ENCODE measurements at places on chromosomes 16 and 17.
A peak's percentile ranks its signal among the peaks of the same experiment; 100 is the strongest.

DNA sequence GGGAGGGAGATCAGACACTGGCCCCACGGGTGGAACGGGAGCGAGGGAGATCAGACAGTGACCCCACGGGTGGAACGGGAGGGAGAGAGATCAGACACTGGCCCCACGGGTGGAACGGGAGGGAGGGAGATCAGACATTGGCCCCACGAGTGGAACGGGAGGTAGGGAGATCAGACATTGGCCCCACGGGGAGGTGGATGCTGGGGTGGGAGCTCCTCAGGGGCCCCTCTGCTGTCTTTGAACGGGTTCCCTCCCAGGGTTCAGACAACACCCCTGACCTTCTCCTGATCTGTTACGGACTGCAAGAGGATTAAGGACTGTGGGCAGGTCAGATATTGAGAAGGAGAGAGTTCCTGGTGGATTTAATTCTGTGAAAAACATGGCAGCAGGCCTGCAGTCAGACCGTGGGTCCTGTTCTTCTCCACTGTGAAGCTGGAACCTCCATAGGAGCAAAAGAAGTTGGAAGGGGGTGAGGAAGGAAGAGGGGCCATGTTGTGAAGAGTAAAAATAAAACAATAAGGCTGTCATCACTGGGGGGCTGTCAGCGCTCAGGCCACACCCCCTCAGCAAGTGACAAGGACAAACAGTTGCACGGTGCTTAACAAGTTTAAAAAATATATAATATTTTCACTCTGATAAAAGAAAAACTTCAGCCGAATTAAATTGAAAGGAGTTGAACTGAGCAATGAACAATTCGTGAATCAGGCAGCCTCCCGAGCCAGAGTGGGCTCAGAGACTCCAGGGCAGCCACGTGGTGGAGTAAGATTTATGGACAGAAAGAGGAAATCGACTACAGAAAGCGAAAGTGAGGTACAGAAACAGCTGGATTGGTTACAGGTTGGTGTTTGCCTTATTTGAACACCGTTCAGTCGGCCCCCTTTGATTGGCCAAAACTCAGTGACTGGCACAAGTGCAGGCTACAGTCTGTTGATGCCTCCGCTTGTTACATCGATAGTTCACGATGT lies 348.7 kb upstream of the TNRC6C start:
- DNase-seq: peak; percentile 74

- DNase-seq: no peak
Observed at GRCh38 chr17:6347776-6348175, 87.1 kb downstream of the AIPL1 start.

GRCh38 chr16:1089822-1090619 lies 6.0 kb downstream of the C1QTNF8 start:
- no peak for DNase-seq

- no peak for DNase-seq
Observed at GRCh38 chr17:73947281-73947965, 256.1 kb upstream of the RPL38 start.

- DNase-seq: no peak
Observed at GRCh38 chr17:29709866-29710519, 87.3 kb upstream of the CORO6 start.

GRCh38 chr16:85463672-85464382 lies 149.3 kb upstream of the GSE1 start:
- DNase-seq: no peak

DNA sequence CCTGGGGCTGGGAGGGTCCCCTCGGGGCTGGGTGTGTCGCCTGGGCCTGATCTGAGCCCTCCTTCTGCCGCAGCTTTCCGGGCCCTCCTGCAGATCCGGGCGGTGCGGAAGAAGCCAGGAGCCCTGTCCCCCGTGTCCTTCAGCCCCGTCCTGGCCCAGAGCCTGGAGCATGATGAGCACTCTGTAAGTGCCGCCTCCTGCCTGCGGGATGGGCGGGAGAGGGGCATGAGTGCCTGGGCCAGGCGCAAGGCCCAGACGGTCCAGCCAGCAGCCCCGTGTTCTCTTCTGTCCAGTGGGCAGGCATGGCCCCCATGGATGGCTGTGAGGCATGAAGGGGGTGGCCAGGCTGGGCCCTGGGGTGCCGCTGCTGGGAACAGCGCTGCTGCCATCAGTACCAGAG lies 16.0 kb upstream of the NUDT16L1 start:
- DNase-seq: no peak

- DNase-seq: no peak
Observed at GRCh38 chr17:46118964-46119363, 74.3 kb downstream of the KANSL1 start.

DNA sequence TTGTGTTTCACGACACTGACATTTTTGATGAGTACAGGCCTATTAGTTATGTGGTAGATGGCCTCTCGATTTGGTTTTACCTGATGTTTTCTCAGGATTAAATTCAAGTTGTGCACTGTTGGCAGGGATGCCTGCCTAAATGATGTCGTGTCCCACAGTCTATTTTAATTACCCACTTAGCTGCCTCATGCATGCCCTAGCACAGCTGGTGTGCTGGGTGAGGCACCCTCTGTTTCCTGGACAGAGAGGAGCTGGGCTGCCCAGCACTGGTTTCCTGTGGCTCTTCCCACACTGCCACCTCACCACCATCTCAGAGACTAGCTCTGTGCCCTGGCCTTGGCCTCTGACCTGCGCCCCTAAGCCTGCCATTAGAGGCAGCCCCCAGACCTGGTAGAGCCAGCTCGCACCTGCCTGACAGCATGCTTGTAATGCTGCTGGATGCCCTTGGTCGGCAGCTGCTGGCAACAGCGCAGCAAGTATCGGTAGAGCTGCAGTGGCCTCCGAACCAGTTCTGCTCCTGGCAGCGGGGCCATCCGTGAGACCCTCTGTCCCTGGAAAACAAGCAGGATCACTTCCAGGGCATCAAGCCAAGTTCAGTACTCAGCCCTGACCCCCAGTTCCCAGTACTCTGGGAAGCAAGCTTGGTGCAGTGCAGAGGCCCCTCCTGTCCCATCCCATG lies 10.9 kb downstream of the LYRM9 start:
- DNase-seq: no peak

DNA sequence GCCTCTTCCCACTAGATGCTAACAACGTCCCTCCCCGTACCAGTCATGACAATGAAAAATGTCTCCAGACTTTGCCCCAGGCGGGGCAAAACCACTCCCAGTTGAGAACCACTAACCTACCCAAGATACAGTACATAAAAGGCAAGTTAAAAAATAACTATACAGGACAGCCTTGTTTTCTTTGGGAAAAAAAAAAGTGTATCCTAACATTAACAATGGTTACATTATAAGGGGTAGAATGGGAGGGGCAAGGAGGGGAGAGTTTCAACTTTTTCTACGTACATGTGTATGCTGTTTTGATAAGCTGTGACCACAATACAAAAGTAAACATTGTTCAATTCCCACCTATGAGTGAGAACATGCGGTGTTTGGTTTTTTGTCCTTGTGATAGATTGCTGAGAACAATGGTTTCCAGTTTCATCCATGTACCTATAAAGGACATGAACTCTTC lies 94.9 kb downstream of the TOX3 start:
- no peak for DNase-seq

- no peak for DNase-seq
Observed at GRCh38 chr17:70318051-70318450, 148.7 kb downstream of the KCNJ2 start.

GRCh38 chr17:65638221-65638975 lies 77.0 kb upstream of the AXIN2 start:
- DNase-seq: no peak

DNA sequence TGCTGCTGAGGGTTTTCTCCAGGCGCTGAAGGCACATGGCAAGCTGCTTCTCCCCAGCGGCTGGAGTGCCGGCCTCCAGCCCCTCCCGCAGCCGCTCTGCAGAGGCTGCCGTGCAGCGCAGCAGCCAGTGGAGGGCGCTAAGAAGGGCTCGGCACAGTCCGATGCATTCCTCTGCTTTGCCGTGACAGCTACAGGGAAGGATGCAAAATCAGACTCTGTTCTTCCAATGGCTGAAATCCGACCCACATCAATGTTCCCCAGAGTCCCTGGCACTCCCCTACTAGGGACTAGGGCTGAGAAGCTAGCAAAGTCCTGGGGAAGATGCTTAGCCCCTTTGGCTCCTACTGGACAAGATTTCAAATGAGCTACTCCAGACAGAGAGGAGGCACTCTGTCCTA lies 19.0 kb downstream of the MED24 start:
- DNase-seq: no peak

DNA sequence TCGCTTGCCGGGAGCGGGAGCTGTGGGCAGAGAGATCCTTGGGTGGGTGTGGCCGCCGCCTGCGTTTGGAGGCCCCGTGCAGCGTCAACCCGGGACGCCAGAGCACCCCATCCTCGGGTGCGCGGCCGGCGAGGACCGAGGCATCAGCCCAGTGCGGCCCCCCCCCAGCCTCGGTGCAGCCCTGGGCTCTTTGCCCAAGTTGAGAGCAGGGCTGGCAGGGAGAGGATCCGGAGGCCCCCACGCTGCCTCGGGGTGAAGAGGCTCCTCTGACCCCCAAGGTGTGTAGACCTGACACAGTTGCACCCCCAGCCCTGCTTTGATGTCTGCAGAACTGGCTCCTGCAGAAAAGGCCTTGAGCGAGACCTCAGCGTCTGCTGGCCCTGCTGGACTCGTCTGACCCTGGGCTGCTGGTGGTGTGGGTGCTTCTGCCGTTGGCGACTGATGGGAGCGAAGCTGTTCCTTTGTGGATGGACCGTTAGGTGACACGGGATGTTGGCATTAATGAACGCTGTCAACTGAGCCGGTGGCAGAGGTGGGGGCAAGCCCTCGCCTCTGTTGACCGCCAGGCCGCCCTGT lies 8.0 kb downstream of the CACNA1H start:
- DNase-seq: no peak

DNA sequence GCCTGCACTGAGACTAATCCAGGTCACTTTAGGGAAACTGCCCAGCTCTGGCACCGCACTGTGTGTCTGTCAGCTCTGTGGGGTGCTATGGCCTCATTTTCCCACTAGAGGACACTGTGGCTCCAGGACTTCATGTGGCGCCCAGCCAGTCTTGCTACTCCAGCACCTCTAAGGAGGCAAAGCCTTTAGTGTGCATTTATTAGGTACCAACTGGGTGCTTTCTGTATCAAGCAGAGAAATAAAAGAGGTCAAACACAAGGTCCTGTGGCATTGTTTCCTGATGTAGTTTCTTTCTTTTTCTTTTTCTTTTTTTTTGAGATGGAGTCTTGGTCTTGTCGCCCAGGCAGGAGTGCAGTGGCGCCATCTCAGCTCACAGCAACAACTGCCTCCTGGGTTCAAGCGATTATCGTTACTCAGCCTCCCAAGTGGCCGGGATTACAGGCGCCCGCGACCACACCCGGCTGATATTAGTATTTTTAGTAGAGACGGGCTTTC lies 12.5 kb upstream of the RHBDL3 start:
- DNase-seq: peak; percentile 63

DNA sequence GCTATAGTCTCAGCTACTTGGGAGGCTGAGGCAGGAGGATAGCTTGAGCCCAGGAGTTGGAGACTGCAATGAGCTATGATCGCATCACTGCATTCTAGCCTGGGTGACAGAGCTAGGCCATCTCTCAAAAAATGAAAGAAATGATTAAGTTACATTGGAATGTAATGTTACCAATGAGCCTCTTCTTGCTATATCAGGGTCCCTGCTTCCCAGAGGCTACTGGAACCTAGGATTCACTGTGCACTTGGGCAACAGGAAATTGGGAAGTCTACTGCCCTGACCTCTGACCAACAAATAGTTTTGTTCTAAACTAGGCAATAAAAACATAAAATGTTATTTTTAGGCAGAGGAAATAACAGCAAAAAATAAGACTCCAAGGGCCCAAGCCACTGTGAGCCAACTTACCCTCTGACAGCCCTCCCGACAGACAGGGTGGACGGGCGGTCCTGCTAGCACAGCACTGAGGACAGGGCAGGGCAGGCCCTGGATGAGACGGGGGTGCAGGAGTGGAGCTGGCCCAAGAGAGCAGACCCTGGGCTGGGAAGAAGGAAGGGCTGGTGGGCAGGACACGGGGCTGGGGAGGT lies 27.5 kb downstream of the NSMCE1 start:
- no peak for DNase-seq

- DNase-seq: no peak
Observed at GRCh38 chr17:65297384-65297783, 160.2 kb downstream of the RGS9 start.

DNA sequence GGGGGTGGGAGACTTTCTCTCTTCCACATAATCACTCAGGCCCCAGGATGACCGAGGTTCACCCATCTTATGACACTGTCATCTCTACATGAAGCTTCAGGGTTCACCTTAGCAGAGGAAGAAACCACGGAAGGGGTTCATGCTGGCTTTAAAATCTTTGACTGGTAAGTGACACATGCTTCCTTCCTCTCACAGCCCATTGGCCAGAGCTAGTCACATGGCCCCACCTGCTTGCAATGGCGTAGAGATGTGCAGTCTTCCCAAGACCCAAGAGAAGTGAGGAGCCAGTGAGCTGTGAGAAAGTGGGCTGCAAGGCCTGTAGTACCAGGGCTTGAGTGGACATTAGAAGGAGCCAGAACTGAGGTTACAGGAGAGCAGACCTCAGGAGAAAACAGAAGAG lies 180.3 kb downstream of the AXIN2 start:
- DNase-seq: no peak

GRCh38 chr16:74201576-74201975 lies 95.0 kb upstream of the PSMD7 start:
- DNase-seq: no peak

GRCh38 chr17:5877948-5878347 lies 192.2 kb upstream of the WSCD1 start:
- no peak for DNase-seq
